NCI-H2107 (cell line): ENCODE measurements at places on chromosomes 7 and 10.
A peak's percentile ranks its signal among the peaks of the same experiment; 100 is the strongest.

GRCh38 chr7:93819699-93820098, 70.9 kb downstream of the TFPI2 start:
- DNase-seq, result no peak

GRCh38 chr10:60769406-60769805, 8.9 kb upstream of the CDK1 start:
- no peak for DNase-seq

DNA sequence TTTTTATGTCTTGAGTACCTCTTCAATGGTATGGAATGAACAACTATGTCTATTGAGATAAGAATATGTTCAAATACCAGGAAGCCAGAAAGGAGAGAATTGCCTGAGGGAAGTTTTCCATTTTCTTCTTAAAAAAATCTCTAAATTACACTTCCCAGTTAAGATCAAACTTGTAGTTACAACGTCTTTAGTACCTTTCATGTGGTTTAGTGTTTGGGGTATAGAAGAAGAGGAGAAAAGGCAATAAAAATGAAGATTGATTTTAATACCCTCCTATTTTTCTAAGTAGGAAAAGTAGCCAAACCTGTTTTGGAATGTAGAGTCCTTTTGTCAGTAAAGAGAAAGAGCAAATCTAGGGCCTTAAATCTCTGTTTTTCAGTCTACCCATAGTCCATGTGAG, 470.0 kb upstream of the SEMA3A start:
- DNase-seq, result no peak

DNA sequence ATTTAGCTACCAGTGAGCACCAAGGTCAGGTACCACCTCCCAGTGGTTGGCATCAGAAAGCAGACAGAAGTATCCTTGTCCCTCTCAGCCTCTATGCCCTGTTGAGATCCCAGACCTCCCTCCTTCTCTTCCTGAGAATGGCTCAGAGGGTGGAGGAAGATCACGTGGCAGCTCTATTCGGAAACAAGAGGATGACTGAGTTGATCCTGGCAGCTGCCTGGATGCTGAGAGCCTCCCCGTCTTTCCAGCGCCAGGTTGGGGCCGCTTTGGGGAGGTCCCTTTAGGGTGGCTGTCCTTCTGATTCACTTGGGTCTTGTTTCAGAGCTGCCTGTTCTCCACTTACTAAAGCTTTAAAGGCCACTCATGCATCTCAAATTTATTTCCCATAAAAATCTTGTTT, 36.9 kb upstream of the NPFFR1 start:
- peak; percentile 5 for DNase-seq

DNA sequence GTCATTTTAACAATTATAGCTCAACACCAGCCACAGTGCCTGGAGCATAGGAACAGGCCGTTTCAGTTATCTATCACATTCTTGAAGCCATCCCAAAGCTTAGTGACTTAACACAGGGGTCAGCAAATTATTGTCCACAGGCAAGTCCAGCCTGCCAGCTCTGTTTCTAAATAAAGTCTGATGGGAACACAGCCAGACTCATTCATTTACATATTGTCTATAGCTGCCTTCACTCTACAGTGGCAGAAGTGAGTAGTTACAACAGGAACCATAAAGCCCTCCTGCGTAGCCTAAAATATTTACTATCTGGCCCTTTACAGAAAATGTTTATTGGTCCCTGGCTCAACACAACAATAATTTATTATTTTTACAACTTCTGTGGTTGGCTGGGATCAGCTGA, 407.5 kb upstream of the AUTS2 start:
- no peak for DNase-seq

DNA sequence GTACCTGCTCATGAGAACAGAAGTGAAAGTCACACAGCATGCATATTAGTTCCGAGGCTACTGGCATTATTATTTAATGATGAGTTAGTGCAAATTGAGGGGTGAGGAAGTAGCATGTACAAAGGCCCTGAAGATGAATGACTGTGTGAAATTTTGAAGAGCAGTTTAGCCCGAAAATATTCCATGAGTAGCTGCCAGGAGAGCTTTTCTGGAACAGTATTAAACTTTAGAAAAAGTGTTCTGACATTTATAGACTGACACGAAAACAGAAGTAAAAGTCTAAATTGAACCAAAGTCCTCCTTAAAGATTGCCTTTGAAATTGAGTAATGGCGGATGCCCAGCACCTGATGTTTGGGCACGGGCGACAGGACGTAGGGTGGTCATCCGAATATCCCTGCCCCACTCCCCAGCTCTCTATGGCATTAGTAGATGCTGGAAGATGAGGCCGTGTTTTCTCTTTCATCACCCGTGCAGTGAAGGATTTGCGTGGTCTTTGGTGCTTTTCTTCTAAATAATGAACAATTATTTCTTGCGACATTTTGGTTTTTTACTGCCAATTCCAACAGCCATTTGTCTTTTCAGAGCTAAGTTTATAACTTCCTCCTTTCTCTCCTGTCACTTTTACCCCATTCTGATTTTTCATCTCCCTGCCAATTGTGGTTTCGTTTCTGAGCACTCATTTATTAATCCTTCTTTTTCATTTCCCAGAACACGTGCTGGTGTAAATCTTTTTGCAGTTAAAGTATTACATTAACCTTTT, 192.6 kb downstream of the MGMT start:
- DNase-seq, result no peak

GRCh38 chr10:3906511-3907111, 121.6 kb upstream of the KLF6 start:
- DNase-seq, result no peak

DNA sequence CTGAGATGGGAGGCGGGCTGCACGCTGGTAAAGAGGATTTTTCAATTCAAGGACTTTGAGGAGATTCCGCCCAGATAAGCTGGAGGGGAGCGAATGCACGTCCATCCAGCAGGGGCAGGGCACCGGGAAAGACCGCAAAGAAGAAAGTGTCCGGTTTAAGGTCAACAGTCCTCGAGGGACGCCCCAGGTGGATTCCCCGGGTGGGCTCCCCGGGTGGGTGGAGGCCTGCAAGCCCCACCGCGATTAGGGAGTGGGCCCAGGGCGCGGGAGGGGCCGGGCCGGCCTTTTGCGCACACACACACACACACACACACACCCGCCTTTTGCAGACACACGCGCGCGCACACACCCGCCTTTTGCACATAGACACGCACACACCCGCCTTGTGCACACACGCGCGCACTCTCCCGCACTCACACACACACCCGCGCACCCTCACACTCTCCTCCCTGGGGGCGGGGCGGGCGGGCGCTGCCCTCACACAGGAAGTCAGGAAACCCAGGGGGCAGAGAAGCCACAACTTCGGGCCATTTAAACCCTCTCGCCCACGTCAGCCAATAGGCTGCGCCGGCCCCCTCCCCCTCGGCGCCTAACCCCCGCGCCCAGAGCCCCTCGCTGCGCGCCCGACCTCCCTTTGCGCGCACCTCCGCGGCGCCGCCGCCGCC, 615 bp downstream of the ARHGAP12 start:
- DNase-seq, result no peak

DNA sequence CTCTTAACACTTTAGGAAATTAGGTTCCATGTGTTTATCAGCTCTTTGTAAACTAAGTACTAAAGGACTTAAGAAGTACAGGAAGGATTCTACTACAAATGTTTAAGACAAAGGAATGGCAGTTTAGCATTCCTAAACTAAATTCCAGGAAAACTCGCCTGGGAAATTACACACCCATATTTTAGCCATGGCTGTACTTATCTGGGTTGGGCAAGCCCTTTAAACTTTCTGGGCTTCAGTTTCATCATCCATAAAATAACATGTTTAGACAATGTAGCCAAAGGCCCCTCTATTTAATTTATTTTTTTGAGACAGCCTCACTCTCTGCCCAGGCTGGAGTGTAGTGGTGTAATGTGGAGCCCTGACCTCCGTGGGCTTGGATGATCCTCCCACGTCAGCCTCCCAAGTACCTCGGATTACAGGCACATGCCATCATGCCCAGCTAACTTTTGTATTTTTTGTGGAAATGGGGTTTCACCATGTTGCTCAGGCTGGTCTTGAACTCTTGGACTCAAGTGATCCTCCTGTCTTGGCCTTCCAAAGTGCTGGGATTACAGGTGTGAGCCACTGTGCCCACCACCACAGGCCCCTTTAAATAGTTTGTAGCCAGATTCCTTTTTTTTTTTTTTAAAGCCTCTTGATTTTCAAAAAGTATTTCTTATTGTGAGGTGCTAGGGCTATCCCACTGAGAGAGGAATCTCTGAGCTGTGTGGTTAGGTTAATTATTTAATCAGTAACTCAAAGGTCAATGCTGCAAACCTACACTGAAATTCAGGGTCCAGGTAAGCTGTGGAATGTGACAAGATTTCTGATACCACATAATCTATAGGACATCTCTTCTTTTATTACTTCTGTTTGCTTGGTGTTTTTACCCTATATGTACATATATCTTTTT, 32.1 kb downstream of the TMEM60 start:
- no peak for DNase-seq

DNA sequence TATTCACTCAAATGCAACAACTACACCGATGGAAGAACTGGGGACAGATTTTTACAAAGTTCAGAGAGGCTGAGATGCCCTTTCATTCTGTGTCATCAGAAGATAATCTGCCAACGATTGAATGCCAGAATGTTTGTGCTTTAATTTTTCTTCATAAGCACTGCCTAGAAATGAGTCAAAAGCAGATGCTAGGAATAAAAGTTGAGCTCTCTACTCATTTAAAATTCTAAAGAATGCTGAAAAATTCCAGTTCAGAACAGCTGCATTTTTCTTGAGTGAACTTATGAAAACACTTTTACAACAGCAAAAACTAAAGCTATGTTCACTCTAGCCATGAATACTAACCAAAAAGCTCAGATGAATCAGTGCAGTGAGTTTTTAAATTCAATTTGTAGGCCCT, 22.3 kb upstream of the FAM133B start:
- no peak for DNase-seq

DNA sequence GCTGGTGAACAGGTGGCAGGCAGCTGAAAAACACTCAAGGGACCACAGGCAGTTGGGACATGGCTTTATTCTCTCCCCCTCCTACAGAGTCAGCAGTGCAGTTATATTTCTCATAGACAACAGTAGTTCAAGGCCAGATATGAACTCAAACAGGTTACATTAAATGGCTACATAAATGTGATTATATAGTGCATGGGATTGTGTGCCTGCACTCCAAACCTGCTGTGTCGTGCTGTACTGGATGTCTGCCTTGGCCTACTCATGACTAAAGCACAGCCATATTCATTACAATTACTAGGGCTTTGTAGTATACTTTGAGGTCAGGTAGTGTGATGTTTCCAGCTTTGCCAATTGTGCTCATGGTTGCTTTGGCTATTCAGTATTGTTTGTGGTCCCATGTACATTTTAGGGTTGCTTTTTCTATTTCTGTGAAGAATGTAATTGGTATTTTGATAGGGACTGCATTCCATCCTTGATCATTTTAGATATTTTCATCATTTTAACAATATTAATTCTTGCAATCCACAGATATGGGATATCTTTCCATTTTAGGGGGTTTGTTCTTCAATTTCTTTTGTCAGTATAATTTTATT, 393.6 kb downstream of the CNTNAP2 start:
- no peak for DNase-seq

GRCh38 chr7:26485367-26485934, 193.8 kb downstream of the SNX10 start:
- no peak for DNase-seq

DNA sequence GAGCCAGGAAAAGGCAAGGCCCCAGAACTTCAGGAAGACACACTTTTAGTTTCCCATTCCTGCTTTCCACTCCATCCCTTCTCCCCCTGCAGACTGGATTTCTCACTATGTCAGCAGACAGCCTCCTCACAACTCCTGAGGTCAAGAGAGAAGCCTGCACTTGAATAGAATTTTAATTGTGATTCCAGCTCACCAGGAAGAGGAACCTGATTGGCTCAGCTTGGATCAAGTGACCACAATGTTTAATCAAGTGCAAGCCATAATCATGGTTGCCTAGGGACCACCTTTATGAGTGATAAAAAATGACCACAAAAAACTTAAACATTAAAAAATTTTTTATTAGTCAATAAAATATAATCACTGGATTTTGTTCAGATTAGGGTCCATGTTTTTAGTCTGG, 244.7 kb upstream of the RHOBTB1 start:
- no peak for DNase-seq

GRCh38 chr10:128160297-128160711, 34.1 kb upstream of the MKI67 start:
- no peak for DNase-seq

DNA sequence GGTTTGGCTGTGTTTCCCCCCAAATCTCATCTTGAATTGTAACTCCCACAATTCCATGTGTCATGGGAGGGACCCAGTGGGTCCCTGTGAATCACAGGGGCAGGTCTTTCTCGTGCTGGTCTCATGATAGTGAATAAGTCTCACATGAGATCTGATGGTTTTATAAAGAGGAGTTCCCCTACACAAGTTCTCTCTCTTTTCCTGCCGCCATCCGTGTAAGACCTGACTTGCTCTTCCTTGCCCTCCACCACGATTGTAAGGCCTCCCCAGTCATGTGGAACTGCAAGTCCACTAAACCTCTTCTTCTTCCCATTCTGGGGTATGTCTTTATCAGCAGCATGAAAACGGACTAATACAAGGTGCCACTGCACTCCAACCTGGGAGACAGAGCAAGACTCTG, 329.2 kb downstream of the TNS3 start:
- no peak for DNase-seq

DNA sequence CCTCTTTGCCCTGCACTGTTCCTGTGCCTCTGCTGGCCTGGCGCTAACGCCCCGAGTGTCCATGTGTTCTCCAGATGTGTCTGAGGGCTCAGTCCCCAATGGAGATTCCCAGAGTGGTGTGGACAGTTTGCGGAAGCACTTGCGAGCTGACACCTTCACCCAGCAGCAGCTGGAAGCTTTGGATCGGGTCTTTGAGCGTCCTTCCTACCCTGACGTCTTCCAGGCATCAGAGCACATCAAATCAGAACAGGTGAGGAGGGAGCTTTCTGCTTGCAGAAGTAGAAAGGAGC, 60.9 kb downstream of the PAX2 start:
- no peak for DNase-seq

GRCh38 chr10:97217299-97217698, 31.5 kb upstream of the SLIT1 start:
- no peak for DNase-seq

GRCh38 chr7:133633055-133633454, 380.2 kb downstream of the EXOC4 start:
- DNase-seq, result no peak

- DNase-seq, result no peak
These were observed 24.5 kb downstream of the CHST15 start for GRCh38 chr10:124068929-124069328.

DNA sequence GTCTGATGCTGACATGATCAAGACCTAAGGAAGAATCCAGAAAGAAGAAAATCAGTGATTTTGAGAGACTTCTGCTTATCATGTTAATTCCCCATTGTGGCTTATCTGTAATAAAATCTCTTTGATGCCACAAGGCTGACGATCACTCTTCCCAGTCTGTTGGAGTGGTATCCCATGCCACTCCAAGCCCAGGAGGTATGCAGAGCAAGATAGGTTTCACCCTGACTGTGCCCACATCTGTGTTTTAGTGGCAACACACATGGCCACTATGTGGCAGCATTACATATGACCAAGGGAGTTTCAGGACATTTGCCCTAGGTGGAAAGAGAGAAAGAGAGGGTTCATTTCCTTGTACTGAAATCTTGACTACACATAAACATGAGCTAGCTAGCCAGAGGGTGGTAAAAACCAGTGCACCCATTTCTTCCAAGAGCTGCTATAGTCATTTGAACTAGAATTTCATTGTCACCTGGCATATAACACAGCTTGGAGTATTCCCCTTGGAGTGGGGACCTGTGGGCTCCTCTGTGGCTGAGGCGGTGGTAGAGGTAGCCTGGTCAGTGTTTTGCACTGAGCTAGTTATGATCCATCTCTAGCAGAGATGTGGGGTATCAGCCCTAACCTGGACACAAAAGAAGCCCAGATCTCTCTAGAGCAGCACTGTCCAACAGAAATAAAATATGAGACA, 20.8 kb downstream of the LAMB4 start:
- DNase-seq, result peak; percentile 30
